ENCODE measurements at places on chromosomes 1 and 21. TPM values are rescaled to one million over a fixed set of nuclear protein-coding genes. Genes with fewer than 3 reads are reported as not detected.

Gene PALMD
- not detected for total RNA-seq

Gene ITSN1
- total RNA-seq, result 4.7 TPM

Gene ZFP69
- total RNA-seq, result 4.2 TPM

Gene PLA2G2F
- total RNA-seq, result not detected

Gene PGLYRP3
- not detected for total RNA-seq

Gene SLC45A1
- total RNA-seq, result 0.16 TPM

Measured in activated CD8-positive, alpha-beta T cell treated with anti-CD3 and anti-CD28 coated beads for 36 hours (primary cell).